AG08395 (cell line): ENCODE measurements at places on chromosomes 7 and 10.
A peak's percentile ranks its signal among the peaks of the same experiment; 100 is the strongest.

- DNase-seq, result no peak
Measured at GRCh38 chr7:150753239-150753638, 16.0 kb downstream of the GIMAP5 start.

- no peak for DNase-seq
Measured at GRCh38 chr10:121098751-121099150, 247.6 kb downstream of the WDR11 start.

DNA sequence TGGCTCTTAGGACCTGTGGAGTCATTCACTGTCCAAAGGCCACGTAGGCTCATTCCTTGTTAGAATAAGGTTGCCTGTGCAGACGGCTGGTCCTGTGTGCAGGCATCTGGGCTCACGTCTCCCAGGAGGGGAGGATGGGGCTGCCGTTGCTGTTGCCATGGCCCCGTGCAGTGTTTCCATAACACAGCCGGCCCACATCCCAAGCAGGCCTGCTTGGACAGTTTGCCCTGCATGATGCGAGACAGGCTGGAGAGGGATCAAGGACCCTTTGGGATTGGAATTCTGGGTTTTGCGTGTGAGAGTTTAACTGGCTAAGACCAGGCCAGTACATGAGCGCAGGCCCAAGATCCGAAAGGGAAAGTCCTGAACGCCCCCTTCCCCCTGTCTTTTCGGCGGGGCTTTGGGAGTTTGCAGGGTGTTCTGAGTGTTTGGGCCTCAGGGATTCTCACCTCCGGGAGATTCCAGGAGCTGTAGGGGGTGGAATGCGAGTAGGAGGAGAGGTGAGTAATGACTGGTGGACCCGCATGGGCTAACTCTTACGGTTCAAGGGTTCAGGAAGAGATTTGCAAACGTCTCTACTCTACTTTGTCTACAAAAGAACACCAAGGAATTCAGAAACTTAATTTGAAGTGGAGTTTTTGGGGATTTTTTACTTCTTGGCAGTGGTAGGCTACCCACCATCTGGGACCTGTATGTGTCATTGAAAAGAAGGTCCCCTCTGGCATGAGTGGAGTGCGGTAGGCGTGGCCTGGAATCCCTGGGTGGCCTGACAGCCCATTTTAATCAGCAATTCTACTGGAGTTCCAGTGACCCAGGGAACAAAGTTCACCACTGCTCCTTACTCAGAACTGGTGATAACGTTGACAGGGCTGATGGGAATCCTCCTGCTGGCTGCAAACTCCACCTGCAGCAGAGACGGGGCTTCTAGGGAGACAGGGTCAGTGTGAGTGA, 125.4 kb downstream of the ITIH5 start:
- peak; percentile 34 for DNase-seq

GRCh38 chr7:127485482-127485881, 93.0 kb upstream of the ZNF800 start:
- no peak for DNase-seq

DNA sequence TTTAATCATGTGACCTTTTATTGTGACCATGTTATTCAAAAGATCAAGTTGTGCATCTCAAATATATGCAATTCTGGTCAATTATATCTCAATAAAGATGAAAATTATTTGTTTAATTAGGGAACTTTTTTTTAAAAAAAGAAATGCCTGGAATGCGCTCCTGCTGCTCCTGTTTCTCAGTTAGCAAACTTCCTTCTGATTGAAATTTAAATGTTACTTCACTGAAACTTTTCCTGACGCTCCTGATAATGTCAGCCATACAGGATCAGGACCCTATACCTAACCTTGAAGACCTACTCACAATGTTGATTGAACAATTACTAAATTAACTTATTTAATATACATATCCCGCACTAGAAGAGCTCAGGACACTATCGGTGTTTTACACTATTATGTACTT, 190.4 kb downstream of the MACC1 start:
- DNase-seq, result no peak

- peak; percentile 15 for DNase-seq
Measured at GRCh38 chr10:89175816-89176215, 31.3 kb downstream of the CH25H start.

GRCh38 chr10:3701491-3701890, 83.5 kb downstream of the KLF6 start:
- peak; percentile 18 for DNase-seq

DNA sequence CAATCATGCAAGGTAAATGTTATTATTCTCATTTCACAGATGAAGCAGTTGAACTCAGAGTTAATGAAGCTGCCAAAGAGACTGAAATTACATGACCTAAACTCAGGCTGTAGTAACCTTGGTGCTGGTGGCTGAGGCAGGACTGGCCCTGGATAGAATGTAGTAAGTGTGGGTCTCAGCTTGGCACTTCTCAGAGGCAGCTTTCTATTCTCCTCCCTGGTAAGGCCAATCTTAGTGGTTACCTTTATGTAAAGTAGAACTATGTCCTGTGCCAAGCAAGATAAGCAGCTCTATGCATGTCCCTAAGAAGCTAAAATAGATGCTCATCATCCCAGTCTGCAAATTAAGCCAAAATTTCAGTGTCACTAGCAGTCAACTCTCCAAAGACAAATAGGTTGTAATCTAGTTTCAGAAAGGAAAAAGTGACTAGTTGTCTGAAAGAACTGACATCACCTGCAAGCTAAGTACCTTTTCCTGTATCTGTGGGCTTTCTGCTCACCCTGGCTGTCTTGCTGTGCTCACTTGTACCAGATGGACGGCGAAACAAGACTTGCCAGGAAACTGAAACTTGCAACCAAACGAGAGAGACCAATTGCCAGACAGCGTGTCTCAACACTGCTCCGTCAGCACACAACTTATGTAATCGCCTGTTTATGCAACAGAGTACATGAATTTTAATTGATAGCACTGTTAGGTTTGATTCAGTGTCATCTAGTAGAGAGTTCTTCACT, 43.7 kb downstream of the CH25H start:
- DNase-seq, result peak; percentile 40

DNA sequence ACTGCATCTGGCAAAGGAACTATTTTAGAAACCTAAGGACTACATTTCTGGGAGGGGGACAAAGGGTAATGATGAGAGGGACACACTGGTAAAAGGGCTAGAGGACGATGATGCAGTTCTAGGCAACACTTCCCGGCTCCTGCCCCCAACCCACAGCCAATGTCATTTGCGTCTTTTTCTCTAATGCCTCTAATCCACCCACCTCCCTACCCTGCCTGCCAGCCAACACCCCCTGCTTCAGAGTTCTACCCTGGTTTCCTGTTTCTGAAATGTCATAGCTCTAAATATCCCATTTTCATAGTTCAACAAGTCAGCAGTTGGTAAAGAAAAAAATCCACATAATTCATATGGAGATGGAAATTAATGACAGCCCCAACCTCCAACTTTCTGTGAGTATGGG, 79.0 kb downstream of the KIAA1549 start:
- DNase-seq, result no peak

DNA sequence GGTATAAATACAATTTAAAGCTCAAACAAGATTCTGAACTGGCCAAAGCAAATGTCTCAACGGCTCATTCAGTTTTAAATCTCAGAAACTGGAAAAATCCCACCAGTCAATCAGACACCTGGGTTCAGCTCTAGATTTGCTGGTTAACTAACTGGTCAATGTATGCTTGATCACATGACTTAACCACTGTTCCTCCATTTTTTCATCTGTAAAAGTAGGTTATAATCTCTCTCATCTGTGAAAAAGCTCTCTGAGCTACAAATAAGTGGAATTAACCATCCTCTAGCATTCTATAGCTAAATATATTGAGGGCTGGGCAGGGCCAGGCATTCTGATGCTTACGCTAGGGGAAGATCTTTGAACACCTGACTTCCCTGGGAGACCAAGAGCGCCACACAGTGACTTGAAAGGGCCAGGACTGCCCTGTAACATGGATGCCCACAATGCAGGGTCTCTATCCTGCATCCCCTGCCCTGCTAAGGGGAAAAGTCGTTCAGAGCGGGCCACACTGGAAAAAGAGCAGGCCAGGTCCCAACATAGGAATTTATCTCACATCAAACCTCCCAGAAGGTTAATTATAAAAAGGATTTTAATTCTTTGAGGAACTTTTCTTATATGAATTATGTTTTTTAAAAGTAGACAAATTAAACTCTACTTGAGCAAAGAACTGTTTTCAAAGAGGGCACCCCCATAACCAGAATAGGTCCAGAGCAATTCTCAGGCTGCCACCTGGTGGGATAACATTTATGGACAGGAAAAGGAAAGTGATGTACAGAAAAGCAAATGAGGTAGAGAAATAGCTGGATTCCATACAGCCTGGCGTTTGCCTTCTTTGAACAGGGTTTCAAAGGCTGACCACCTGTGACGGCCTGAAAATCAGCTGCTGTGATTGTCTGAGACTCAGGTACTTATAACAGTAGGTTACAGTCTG, 1.8 kb downstream of the RP9 start:
- DNase-seq, result peak; percentile 35

- DNase-seq, result no peak
Measured at GRCh38 chr10:70087616-70088307, 35.1 kb downstream of the MACROH2A2 start.

DNA sequence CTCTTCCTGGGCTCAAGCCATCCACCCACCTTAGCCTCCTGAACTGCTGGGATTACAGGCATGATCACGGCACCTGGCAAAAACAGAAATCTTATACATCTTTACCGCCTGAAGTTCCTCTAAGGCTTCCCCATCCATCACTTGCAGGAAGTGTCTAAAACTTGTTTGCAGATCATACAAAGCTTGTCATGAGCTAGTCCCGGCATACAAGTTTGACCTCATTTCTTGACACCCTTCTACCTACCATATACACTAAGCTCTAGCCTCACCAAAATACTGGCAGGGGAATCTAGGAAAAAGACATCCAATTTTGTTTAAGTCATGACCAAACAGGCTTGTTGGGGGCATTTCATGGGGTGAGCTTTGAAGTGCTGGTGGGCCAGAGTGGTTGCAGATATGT, 14.5 kb downstream of the DNMBP start:
- no peak for DNase-seq

DNA sequence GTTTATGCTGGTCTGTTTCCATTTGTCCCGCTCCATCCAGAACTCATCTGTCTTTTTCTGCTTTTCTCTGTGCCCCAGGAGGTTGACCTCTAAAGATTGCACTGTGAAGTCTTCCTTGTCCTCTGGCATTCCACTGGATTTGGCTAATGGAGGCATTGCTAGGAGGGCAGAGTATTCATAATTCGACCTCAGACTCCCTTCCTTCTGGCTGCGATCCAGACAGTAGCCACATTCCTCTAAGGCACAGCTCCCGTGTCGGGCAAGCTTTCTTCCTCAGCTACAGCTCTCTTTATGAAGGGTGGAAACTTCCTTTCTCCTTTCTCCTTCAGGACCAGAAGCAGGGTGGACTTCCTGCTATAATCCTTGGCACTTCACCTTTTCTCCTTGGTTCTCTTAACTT, 175.9 kb downstream of the BAMBI start:
- DNase-seq, result peak; percentile 20

DNA sequence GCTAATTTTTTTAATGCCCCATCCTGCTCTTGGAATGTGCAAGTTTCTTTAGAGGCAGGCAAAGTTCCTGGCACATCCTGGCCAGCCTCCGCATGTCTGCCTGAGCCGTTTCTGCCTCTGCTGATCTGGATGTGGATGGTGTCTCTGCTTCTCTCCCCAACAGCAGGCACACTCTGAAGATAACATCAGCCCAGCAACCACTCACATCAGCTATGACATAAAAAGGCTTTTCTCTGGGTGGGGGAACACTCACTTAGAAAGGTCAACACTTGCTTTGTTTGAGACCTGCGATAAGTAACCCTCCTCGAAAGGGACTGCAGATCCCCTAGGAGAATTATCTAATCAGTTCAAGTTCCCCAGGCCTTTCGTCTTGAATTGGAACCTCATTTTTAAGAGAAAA, 142.9 kb downstream of the FGFR2 start:
- DNase-seq, result no peak

DNA sequence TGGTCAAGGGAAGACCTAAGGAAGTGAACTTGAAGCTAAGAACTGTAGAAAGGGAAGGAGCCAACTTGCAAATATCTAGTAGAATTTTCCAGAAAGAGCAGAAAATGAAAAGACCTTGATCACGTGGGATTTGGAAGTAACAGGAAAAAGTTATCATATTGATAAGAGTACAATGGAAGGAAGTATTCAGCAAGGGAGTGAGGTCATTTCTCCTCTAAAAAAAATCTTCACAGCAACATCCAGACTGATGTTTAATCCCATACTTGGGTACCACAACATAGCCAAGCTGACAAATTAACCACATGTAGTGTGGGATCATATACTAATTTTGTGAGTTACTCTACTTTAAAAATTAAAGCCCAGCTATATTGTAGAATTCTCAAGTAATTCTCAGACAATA, 207.0 kb upstream of the CXCL12 start:
- DNase-seq, result no peak

GRCh38 chr7:37352251-37352880, 96.3 kb downstream of the ELMO1 start:
- DNase-seq, result no peak

DNA sequence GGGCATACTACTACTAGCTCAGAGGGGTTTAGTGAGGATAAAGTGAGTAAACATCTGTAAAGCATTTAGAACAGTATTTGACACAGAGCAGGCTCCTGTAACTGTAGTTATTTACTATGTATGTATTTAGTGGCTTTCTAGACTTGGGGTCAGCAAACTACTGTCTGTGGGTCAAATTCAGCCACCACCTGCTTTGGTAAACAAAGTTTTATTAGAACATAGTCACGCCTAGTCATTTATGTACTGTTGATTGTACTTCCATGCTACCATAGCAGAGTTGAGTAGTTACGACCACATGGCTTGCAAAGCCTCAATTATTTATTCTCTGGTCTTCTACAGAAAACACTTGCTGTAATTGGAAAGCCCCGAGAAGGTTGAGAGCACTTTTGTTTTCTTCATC, 248.5 kb upstream of the PLPP4 start:
- no peak for DNase-seq
